ENCODE measurements at places on chromosomes 13 and 19.

DNA sequence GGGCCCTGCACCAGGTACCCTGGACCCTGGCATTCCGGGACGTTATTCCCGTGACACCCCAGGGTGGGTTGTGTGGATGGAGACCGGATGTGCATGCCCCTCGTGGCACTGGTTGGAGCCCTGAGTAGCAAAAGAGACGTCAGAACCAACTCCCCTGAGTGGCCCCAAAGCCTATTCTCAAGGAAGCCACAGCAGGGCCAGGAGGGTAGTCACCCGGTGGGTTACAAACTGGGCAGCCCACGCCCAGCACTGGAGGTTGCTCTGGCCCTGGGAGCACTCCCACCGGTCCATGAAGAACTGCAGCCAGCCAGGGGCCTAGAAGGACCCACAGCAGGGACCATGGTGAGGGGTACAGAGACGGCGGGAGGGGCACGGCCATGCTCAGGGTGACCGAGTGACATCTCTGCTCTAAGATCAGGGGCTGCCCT is 7.5 kb downstream of the KLF16 start:
- DNase-seq: no peak

- DNase-seq: no peak
These were observed 26.4 kb upstream of the HNRNPA1L2 start for GRCh38 chr13:52615812-52616211.

- DNase-seq: peak; percentile 64
These were observed 234.2 kb downstream of the PCDH17 start for GRCh38 chr13:57865600-57866294.

DNA sequence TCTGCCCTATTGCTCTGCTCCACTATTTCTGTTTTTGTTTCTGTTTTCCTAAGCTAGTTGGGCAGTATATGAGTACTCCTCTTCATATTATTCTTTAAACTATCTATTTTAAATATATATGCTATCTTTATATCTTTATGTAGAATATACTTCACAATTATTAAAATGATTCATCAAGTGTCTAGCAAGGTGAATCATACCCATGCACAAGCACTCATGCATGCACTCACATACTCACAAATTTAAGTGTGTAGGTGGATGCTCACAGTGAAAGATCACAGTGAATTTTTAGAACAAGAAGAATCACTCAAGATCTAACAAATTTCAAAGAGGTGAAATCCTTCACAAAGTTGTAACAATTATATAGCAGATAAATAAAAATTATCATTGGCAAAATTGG is 435.6 kb upstream of the SLITRK5 start:
- no peak for DNase-seq

DNA sequence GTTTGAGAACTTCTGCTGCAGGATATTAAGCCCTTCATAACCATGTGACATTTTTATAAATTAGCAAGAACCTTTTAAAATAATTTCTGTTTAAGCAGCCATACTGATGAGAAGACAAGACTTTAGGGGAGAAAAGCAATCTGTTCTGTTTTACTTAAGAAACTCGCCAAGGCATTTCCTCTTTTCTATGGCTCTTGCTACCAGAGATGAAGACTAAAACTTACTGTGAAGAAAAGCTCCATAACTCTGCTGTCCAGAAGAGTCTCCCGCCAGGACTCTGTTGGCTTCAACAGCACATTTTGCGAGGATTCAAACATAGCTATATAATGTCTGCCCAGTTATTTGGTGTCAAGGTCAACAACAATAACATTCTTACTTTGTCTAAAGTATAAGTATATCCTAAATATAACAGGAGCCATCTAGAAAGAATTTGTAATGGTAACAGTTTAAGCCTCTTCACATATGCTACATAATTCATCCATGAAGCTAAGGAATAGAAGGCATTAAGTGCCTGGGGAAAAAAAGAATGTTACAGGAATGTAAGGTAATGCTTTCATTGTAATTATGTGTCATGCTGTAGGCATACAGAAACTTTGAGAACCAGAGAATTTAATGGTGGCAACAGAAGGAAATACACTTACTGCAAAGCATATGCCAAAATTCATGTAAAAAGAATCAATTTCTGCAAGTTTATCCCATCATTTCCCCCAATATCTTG is 53.2 kb upstream of the EEF1AKMT1 start:
- no peak for DNase-seq

DNA sequence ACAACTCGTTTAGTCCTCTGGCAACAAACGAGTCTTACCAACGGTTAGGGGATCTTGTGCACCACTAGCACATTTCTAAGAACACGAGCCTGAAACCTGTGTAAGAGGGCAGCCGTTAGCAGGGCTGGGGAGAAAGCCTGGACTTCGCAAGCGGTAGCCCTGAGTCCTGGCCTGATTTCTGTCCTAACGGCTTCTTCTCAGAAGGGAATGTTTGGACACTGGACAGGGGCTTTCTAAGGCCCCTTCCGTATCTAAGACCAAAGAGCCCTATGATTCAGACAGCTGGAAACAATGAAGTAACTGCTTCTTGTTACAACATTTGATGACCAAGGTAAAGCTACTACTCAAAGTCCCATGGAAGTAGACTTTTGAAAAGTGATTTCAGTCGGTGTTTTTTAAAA is 2.2 kb downstream of the ANKRD10 start:
- DNase-seq: peak; percentile 14

GRCh38 chr19:3184847-3185460 is 776 bp upstream of the NCLN start:
- no peak for DNase-seq

DNA sequence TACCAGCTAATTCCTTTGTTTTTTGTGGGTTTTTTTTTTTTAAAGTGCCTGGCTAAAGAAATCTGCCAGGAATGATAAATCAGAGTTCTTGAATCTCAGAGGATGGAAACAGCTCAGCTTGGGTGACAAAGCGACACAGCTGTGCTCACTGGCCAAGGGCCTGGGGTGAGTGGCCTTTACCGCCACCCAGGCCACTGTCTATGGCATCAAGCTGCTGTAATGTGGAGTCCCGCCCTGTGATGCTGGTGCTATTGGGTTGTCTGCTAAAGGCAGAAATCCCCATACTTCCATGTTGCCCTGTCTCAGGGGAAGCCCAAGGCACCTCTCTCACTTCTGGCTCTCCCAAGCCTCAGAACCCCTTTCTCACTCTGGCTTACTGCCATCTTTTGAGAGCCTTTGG is 82.6 kb upstream of the FARP1 start:
- DNase-seq: no peak

- no peak for DNase-seq
These were observed 74.5 kb upstream of the NBEA start for GRCh38 chr13:34867590-34867989.

DNA sequence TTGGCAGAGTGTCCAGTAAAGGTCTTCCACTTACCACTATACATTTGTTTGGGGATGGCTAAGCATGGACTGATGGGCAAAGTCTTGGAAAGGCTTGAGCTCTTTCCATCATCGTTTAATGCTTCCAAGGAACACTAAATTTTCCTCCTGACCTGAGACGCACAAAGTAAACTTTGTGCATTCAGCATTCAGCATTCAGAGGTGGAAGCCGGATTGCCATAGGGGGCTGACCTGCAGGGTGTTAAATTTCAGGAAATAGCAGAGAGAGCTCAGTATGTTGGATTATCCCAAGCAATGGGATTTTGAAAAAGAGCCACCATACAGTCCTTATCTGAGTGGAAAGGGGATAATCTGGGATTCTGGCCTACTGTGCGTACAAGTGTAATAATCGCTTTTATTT is 14.0 kb downstream of the ZNF552 start:
- no peak for DNase-seq

GRCh38 chr13:56530096-56530495 is 610.6 kb upstream of the PRR20A start:
- DNase-seq: no peak

GRCh38 chr19:35299523-35300338 is 7.8 kb downstream of the MAG start:
- DNase-seq: no peak

- no peak for DNase-seq
These were observed 135.2 kb downstream of the VWA8 start for GRCh38 chr13:41825691-41826090.

DNA sequence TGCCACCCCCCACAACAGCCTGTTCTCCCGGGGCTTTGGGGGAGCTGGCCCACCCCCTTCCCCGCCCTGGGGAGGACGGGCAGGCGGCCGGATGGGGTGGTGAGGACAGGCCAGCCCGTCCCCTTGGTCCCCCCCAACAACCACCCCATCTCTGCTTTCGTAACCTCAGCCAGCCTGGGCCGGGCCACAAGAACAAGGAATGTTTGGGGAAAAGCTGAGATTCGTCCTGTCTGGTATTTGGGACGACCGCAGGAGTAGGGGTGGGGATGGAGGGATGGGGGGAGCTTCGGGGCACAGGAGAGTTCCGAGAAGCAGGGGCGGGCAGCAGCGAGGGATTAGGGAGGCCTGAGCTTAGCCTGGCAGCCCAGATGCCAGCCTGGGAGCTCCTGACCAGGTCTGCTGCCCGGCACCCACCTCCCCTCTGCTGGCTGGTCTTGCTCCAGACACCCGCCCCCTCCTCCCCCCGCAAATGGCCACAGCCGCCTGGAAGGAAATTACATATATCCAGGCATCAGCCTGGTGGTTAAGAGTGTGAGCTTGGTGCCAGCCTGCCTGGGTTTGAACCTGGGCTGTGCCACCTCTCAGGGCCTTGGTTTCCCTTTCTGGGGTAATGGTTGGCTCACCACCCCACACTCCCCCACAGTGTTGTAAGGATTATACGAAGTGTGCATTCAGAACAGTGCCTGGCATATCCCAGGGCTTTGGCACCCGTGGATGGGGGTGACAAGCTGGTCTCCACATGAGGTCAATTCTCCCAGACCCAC is at the start of gene PODNL1:
TSS of gene PODNL1 (minus strand) at position 117 of the 764 bp plus-strand sequence. CDS start 236 bp downstream, outside the sequence.
- DNase-seq: no peak

DNA sequence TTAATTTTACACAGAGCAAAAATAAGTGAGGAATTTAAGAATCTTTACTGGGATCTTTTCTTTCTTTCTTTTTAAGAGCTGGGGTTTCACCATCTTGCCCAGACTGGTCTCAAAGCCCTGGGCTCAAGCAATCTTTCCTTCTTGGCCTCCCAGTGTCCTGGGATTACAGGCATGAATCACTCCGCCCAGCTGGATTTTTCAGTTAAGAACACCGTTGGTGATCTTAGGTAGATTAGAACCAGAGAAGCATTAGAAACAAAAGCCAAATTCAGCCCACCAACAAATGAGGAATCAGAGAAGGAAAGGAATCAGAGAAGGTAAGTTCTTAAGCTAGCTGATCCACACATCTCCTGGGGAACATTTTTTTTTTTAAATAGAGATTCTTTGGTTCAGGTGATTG is 34.2 kb downstream of the EPSTI1 start:
- DNase-seq: no peak

GRCh38 chr19:19677579-19677978 is 8.9 kb downstream of the ZNF101 start:
- no peak for DNase-seq

GRCh38 chr19:13089139-13089856 is 13.4 kb downstream of the LYL1 start:
- no peak for DNase-seq

DNA sequence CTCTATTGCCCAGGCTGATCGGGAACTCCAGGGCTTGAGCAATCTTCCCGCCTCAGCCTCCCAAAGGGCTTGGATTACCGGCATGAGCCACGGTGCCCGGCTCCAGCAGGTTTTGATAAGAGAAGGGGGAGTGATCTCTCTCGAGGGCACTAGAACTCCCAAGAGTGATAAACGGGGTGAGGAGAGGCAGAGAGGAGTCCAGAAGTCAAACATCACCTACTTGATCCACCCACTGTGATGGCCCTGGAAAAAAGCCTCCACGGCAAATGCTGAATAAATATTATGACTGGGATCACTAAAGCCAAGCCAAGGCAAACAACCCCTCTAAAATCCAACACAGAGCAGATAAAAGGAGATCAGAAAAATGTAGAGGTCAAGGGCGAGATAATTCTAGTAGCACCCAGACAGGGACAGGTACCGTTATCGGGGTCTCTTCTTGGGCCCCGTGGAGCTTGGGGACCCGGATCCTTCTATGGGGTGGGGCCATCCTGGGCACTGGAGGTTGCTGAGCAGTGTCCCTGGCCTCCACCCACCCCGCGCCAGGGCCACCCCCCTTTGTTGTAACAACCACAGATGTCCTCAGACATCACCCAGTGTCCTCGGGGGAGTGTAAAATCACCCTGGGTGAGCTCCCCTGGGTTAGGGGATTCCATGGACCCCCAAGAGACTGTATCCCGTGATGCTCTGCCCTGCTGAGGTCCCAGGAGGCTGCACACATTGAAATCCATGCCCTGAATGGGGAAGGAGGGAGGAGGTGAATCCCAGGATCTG is 3.7 kb upstream of the CREB3L3 start:
- no peak for DNase-seq

DNA sequence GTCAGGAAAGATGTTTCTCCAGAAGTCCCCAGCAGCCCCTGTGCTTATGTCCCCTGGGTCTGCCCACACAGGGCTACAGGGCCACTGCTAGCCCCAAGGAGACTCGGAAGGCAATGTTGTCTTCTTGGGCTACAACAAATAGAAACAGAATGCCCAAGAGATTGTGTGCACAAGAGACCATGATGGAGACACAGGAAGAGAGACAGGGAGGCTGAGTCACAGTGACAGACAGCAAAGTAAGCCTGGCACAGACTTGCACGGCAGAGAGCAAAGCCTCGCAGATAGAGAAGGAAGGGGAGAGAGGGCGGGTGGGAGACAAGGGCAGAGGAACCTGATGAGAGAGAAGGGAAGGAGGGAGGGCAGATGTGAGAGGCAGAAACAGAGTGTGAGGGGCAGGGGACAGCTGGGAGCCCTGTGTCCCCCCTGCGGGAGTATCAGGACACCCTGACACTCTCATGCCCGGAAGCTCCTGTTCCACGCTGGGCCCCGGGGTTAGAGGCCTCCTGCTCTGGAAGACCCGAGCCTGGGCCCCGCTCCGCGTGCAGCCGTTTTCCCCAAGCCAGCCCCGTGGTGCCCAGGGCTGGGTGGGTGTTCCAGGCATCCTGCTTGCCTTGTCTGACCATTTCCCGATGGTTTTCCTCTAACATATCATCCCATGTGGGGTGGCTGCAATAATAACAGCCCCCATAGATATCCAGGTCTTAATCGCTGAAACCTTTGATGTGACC is 2.7 kb upstream of the PLA2G4C start:
- DNase-seq: no peak

GRCh38 chr19:8321986-8322637 is 816 bp downstream of the RPS28 start:
- DNase-seq: no peak

- DNase-seq: no peak
These were observed 120.5 kb downstream of the SLC7A1 start for GRCh38 chr13:29474991-29475390.

DNA sequence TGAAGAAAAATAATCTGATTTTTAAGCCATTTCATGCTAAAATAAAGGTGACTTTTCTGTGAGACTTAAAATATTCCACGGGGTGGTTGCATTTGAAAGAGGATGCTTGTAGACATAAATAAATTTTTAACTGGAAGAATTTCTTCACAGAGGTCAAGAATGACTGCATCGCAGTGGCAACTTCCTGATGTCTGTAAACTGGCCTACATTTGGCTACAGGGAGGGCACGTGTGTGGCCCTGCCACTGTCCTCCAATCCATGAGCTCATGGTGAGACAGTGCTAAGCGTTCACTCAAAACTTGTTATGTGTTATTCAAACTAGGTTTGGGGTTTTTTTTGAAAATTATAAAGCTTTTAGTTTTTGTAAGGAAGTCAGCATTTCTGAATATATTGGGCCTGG is 1089.3 kb downstream of the EFNB2 start:
- no peak for DNase-seq

GRCh38 chr13:35812736-35813135 is 318.4 kb downstream of the DCLK1 start:
- DNase-seq: no peak

Measured in KBM-7 (cell line).